ENCODE measurements at places on chromosomes 2 and 18.

DNA sequence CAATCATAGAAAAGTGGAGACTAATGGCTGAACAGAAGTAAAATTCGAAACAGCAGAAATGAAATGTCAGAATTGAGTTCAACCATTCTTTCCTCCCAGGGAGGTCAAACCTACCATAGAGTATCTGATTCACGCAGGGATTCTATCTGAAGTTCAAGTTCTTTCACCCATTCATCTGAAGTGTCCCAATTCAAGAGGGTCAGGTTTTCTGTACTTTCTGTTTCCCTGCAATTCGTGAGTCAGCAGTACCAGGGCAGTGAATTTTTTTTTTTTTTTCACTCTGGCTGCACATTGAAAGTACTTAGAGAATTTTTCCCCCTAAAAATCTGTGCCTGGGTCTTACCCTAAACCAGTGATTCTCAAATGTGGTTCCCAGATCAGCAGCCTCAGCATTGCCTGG lies 40.9 kb upstream of the CCDC88A start:
- no peak for DNase-seq

DNA sequence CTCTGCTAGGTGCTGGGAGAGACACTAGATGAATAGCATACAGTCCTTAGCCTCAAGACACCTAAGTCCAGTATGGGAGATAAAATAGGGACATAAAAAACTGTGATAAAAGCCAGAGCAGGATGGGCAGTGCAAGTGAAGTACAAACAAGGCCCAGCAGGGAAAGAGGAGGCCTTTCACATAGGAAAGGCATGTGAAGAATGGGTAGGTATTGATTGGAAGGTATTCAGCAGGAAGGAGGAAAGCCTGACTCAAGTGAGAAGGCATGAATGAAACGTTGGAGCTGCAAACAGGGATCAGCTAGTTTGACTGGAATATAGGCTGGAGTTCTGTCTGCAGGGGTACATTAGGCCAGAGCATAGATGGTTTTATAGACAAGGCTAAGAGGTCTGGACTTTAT lies 11.0 kb upstream of the CXCR4 start:
- no peak for DNase-seq

GRCh38 chr2:49480520-49480919 lies 326.2 kb upstream of the FSHR start:
- DNase-seq: no peak

DNA sequence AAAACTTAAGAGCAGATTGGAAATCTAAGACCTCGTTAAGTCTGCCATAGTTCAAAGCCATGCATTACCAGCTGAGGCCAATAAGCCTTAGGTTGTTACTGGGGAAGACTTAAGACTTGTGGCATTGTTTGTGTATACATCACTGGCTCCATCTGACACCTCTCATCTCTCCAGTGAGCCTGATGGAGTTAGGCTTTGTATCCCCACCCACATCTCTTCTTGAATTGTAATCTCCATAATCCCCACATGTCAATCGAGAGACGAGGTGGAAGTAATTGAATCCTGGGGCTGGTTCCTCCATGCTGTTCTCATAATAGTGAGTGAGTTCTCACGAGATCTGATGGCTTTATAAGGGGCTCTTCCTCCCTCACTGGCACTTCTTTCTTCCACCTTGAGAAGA lies 404.6 kb downstream of the ARHGAP15 start:
- no peak for DNase-seq

DNA sequence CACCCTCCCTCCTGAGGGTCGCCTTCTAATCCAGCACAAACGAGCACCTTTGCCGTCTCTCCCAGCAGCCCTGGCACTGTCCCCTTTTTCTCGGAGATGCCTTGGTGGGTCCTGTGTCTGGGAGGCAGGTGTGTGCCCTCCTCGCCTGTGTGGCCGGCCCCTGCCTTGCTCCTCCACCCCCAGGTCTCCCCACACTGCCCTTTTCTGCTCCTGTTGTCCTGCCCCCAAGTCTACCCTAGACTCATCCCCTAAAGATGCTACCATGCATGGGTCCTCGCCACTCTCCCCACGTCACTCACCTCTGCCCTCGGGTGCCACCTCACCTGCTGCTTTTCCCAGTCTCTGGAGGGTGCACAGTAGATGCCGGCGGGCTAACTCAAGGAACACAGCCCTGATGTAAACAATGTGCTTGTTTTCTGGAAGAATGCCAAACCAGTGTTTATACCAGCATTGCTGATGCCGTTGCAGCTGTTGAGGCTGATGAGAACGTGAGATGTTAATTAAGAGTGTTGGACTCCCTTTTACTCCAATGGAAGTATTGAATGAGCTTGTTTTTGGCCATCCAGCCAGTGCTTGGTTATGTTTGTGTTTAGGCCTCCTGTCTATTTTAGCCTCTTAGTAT lies 223.1 kb downstream of the AGAP1 start:
- DNase-seq: peak; percentile 72

GRCh38 chr2:96824079-96824870 lies 8.2 kb downstream of the CNNM3 start:
- no peak for DNase-seq

DNA sequence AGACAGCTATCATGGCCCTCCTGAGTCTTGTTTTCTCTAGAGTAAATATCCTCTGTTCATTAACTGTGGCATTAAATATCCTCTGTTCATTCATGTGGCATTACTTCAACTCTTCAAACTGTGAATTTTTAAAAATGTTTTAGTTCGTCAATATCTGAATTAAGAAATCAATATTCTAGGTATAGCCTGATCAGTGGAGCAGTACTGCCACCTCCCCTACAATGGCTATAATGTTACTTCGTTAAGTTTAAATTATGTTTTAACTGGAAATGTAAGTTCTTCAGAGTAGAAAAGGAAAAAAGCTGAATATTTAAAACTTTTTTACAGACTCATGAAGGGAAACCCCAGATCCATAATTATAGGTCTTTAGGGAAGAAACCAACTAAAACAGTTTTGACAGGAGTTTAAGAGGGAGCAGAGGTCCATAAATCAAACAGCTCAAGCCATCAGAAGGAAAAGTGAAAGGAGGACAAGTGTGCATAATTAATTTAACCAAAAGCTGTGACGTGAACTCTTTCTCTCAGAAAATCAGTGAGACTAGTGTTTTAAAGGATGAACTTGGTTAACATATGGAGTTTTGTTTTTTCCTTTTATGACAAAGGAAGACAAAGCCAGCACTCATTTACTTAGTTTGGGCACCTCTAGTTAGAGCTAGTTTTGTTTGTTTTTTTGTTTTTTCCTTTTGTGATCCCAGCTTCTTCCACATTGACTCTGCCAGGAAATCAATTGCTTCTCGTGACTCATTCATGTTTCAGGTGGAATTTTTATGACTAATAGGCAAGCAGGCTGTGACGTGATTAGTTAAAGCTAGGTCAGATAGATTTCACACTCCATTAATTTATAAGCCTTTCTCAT lies 44.9 kb downstream of the RBBP8 start:
- DNase-seq: no peak

- DNase-seq: peak; percentile 46
These were observed 5.9 kb upstream of the LGALSL start for GRCh38 chr2:64448041-64448426.

- peak; percentile 83 for DNase-seq
These were observed 1.3 kb downstream of the TMEM163 start for GRCh38 chr2:134717286-134718022.

DNA sequence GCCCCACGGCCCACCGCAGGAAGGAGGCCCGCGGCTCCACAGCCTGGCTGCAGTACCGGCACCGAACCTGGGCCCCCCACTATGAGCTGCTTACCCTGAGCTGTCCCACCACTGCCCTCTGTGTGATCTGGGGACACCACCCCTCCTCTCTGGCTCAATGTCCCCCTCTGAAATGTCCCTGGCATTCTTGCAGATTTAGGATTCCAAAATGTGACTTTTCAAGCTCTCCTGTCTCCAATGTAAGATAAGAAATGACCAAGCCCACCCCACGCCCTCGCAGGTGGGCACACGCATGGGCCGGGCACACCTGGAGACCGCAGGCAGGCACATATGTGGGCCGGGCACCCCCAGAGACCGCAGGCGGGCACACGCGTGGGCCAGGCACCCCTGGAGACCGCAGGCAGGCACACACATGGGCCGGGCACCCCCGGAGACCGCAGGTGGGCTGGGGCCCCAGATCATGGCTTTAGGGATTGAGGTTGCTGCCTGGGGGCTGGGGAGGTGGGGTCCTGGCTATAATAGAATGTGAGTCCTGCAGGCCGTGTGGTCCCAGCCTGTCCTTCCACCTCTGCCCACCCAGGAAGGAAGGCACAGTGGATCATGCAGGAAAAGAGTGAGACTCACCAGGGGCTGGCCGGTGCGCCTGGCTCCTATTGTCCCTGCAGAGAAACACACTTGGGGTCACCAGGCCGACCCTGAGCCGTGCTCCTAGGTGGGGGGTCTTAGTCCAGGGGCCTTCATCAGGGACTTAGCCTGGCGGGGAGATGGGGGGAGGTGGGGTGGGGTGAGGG lies 7.2 kb downstream of the PDCD1 start:
- DNase-seq: no peak

GRCh38 chr18:35283923-35284794 lies 5.9 kb downstream of the ZSCAN30 start:
- DNase-seq: no peak

DNA sequence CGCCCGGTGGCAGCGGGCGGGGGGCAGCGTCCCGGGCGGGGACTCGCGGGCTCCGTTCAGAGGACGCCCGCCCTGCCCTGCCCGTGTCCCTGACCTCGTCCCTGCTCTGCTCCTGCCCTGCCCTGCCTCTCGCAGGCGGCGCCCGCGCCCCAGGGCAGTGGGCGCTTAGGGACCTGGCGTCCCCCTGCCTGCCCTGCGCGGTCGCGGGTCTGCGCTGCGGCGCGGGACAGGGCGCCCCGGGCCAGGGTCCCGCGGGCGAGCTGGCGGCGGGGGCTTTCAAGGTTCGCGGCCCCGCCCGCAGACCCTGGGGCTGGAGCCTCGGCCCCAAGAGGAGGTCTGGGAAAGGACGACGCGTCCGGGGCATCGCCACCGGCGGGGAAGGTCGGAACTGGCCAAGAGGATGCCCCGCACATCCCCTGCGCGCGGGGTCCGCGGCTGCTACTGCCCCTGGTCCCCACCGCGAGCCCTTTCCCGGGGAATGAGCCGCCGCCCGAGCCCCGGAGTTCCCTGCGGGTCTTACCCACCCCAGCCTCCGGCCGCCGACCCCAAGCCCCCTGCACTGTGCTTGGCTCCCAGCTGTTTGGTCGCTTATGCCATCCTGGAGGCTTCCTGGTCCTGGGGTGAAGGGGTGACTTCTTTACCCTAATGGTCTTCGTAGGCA lies 679 bp downstream of the RNF144A start:
- no peak for DNase-seq

DNA sequence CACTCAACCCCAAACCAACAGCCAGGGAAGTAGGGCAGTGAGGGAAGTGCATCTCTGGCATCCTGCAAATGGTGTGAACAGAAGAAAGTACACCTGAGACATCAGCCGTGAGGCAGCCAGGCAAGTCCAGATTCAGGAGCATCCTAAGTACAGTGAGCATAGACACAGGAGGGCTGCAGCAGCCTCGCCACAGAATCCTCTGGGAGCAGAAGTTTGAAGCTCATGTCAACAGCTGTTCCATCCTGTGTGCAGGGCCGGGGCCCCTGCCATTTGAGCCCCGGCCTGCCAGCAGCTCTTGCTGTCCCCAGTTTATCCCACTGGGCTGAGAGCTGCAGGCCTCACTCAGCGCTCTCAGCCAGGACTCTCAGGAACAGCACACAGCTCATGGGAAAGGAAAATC lies 14.5 kb downstream of the LOXHD1 start:
- no peak for DNase-seq

GRCh38 chr2:193584522-193584938 lies 1389.8 kb upstream of the TMEFF2 start:
- DNase-seq: no peak

- DNase-seq: no peak
These were observed 164.8 kb downstream of the ARHGAP15 start for GRCh38 chr2:143294068-143294467.

DNA sequence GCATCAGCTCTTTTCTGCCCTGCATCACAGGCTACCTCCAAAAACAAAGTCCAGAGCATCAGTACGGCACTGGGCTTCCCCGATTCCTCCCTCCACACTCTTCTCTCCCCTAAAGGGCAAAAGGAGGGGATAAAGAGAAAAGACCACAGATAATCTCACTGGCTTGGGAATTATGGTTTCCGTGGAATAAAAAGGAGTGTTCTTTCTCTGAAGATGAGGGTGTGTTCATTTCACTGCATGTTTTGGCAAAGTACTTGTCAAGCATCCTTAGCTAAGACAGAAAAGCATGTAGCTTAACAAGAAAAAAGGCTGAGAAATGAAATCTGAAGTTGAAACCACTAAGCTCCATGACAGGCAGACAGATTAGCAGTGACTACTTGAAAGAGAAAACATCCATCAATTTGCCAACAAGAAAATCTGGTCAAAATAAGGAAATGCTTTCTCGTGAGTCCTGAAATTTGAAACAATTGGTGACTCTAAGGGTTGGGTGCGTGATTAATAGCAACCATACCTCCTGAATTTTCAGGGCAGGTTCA lies 20.6 kb upstream of the DSG3 start:
- no peak for DNase-seq

GRCh38 chr2:177758591-177759371 lies 313.8 kb downstream of the PDE11A start:
- peak; percentile 94 for DNase-seq

- no peak for DNase-seq
These were observed 18.1 kb downstream of the ZAP70 start for GRCh38 chr2:97731274-97732020.

GRCh38 chr2:54818226-54818625 lies 94.8 kb downstream of the EML6 start:
- DNase-seq: no peak

GRCh38 chr18:3710712-3711301 lies 260.8 kb downstream of the TGIF1 start:
- DNase-seq: no peak

DNA sequence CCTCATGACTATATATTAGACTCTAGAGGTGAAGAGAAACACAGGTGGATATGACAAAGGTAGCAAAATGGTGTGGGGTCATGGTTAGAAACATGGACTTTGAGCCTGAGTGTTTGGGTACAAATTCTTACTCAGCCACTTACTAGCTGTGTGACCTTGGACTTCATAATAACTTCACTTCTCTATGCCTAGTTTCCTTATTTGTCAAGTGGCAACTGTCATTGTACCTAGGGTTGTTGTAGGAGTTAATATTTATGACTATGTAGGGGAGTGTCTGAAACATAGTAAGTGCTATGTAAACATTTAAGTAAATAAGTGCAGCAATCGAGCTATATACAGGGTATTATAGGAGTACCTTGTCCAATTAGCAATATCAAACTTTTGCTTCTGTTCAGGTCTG lies 49.7 kb upstream of the RAPH1 start:
- no peak for DNase-seq

DNA sequence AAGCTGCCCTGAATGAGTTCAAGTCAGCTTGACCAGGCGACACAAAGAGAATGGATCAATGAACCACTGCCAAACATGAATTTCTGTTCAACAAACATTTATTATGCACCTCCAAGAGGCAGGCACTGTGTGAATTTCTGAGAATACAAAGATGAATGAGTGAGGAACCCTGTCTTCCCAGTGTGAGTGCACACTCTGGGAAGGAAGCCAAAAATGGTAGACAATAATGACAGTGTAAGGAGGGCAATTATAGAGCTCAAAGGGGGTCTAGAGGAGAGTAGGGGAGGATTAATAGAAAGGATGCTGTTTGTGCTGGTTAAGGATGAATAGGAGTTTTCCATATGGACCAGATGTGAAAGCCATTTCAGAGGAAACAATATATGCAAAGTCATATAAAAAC lies 213.4 kb downstream of the DCC start:
- peak; percentile 37 for DNase-seq
